ENCODE measurements at places on chromosomes 5 and 9.

DNA sequence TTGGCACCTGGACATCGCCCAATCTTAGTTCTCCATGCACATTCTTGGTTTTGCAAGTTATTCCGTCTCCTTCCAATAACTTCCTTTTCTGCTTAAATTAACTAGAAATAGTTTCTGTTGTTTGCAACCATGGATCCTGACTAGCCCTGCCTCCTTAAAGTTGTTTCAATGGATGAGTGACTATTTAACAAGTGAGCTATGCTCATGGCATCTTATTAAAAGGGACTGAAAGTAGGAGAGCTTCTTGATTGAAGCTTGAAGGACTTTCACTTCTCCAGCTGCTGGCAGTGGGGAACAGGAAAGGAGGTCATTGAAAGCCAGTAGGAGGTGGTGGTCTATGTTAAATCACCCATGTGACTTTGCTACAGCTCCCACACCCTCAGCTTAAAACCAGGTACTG, 466.8 kb downstream of the ARHGEF28 start:
- no peak for DNase-seq

DNA sequence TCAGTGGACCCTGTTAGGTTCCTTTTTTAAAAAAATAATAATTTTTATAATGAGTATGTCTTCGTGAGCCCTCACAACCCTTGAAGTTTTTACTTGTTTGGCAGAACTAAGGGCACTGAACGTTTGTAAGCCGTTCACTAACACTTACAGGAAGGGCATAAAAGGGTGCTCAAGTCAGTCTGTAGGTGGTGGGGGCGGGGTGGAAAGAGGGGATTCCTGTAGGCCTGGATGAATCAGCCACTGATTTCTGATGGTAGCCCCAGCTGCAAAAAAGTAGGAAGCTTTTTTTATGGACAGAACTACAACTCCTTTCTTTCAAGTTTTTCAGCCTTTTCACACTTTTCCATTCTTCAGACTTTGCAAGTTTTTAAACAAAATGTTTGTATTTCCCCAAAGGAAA, 35.8 kb downstream of the PIK3R1 start:
- DNase-seq, result no peak

- no peak for DNase-seq
Measured at GRCh38 chr9:96450613-96451528, 902 bp downstream of the HABP4 start.

DNA sequence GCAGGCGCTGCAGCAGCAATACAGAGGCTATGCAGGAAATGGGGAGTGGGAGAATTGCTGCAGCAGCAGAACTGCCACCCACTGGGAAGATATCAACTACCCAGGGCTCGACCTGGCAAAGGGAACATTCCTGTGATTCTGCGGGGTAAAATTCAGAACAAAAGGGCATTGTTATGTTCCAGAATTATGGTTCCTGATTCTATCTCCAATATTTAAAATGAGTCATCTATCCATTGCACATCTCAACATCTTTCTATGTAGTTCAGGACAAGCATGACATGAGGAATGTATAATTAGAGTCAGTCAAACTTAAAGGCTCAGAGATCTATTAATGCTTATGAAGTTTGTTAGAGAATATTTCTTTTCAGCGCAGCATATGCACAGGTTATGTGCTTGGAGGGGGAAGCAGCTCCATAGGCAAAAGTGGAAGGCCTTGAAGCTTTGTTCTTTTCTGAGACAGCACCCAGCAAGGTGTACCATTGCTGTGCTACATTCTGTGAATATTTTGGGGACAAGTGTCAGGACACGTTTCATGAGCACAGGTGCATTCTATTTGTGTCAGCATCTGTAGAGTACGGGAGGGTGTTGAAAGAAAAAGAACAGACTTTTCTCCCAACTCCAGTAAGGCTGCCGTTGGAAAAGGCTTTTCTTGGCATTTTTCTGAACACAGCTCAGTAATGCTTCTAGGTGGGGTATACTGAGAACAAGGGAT, 395.6 kb upstream of the MPDZ start:
- DNase-seq, result no peak

GRCh38 chr5:80569961-80570786, at the start of gene ANKRD34B:
Gene ANKRD34B (minus strand): TSS chr5:80570280. CDS start chr5:80560019, 10,261 bp downstream.
- peak; percentile 50 for DNase-seq

- DNase-seq, result no peak
Measured at GRCh38 chr5:80798166-80798565, 143.4 kb upstream of the DHFR start.

- DNase-seq, result no peak
Measured at GRCh38 chr5:179472174-179472573, 78.2 kb upstream of the RUFY1 start.

DNA sequence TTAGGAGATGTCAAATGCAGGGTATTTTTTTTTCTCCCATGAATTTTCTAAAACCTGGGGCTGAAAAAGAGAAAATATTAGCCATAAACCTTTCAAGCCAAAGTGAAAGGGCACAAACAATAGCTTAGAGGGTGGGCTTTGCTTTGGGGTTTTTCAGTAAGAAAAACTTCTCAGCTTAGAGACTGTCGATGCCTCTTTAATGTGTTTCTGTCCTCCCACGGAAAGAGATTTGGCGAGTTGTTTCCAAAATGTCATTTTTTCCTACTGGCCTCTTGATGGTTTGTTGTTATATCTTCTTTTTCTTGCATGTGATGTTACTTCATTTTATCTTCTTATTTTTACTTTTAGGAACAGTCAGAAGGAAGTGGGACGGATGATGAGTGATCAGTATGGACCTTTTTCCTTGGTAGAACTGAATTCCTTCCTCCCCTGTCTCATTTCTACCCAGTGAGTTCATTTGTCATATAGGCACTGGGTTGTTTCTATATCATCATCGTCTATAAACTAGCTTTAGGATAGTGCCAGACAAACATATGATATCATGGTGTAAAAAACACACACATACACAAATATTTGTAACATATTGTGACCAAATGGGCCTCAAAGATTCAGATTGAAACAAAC, 177.3 kb downstream of the SMARCA2 start:
- no peak for DNase-seq

DNA sequence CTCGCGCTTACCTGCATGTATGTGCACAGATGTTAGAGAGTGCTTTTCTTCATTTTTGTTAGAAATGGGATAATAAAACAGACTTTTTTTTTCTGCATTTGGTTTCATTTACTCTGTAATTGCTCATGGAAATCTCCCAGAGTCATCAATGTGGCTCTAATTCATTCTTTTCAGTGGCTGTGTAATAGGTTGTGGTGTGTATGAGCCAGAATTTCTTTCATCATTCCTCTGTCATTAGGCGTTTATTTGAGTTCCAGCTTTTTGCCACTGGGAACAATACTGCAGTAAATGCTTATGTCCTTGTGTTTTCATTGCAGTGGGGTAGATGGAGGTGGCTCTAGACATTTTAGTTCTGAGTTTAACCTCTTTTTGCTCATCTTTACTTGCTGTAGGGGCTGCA, 118.9 kb downstream of the NXNL2 start:
- DNase-seq, result no peak

GRCh38 chr5:113384782-113385285, 50.0 kb downstream of the TSSK1B start:
- DNase-seq, result no peak

DNA sequence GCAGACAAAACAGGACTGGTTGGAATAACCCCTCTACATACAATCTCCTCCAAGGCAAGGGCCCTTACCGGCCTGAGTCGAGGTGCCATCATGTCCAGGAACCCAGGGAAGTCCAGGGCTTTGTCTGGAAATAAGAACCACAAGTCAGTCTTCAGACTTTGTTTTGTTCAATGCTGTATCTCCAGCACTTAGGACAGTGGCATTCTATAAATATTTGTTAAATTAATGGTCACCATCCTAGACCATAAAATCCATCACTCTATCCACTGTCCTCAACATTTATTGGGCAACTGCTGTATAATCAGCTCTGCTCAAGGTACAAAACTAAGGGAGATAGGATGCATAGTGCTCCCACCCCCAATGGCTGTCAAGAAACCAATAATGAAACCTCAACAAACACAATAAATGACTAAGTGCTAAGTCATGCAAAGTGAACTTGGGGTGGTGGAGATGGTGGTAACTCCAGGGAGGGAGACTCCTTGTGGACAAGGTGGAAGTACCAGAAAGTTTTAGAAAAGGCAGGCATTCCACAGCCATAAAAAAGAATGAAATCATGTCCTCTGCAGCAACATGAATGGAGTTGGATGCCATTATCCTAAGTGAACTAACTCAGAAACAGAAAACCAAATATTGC, 5.0 kb downstream of the RELL2 start:
- peak; percentile 30 for DNase-seq

GRCh38 chr9:21615446-21615845, 133.3 kb upstream of the IFNE start:
- no peak for DNase-seq

DNA sequence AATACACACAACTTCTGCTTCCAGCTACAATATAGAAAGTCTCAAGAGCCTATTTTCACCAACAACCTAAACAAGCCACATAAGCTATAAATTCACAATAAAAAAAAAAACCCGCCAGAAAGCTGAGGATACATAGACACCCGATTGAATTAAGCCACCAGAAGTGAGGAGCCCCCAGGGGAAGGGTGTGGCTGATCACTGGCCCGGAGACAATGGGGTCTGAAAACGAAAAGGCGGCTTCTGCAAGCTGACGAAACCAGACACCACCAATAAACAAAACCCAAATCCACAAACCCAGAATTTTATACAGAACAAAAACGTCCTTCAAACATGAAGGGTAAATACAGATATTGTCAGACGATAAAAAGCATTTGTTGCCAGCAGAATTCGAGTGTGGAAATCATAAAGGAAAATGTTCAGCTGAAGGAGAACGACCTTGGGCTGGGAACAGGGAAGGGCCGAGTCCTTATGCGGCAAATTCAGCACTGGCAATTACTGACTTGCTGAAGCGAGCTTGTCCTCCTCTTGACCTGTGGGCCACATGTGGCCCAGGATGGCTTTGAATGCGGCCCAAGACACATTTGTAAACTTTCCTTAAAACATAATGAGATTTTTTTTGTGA, 39.6 kb upstream of the CEP72 start:
- no peak for DNase-seq

GRCh38 chr9:136394312-136395019, 5.5 kb downstream of the SNAPC4 start:
- no peak for DNase-seq

- DNase-seq, result peak; percentile 59
Measured at GRCh38 chr5:112186401-112186990, 232.6 kb downstream of the EPB41L4A start.

DNA sequence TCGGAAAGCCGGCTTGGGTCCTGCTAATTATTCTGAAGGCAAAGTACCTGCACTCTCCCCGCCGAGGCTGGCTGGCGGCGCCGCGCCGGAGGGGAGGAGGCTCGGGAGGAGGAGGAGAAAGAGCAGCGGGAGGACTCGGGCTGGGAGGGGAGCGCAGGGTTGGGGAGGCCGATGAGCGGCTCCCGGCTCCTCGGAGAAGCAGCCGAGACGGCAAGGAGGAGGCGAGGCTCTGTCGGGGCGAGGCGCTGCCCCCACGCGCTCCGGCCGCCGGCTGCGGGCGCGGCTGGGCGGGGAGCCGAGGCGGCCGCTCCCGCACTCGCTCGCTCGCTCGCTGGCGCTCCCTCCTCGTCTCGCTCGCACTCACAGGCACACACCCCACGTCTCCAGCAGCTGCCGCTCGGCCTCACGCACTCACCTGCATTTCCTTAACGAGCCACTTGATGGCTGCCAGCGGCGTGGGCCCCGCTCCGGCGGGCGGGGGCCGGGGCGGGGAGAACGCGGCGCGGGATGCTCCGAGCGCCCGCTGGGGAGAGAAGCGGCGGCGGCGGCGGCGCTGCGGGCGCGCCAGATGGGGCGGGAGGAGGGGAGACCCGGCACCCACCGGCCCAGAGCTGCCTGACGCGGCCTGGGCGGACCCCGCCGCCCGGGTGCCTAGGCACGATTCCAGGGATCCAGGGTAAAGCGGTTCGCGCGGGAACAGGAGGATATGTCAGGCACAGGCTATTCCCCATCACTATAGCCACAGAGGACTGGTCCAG, at the start of gene PTPRD:
PTPRD (minus strand) TSS at position 362 of the 758 bp plus-strand sequence.
- DNase-seq, result peak; percentile 86

DNA sequence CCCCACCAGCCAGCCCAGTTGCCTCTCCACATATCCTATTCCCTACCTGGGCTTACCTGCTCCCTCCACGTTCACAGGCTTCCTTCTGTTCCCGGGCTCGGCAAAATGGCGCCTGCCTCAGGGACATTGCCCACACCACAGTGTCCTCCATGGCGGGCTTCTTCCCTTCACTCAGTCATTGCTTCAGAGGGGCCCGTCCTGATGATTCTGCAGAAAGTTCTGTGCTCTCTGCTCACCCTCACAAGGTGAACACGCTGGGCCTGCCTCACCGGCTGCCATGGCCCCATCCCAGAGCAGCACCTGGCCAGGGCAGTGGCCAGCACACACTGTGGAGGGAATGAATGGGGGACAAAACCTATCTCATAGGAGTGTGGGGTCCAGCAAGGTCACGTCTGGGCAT, 313.0 kb downstream of the GADD45G start:
- no peak for DNase-seq

GRCh38 chr5:55234121-55234700, 803 bp upstream of the CCNO start:
- DNase-seq, result peak; percentile 42

DNA sequence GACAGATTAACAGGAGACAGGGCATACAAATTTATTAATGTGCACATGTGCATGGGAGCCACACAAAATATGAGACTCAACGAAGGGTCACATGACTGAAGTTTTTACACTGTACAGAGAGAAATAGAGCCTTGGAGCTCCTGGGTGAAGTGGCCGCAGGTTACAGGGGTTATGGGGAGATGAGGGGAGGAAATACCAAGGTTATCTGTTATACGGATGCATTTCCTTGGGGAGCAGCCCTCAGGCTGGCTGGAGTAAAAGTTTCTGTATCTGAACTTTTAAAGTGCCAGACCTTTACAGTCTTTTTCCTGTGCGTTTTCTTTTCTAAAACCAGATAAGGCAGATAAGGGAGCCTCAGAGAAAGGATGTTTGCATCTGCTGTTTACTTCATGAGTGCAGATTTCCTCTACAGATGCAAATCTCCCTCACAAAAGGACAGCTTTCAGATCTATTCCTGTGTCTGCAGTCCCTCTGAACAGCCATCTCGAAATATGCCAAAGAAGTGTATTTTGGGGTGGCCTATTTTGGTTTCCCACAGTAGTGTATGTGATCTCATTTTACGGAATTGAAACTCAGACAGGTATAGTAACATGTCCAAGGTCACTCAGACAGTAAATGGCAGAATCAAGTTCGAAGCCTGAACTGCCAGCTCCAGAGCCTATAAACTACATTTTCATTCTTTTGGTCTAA, 139.3 kb upstream of the FBXL17 start:
- DNase-seq, result peak; percentile 94

GRCh38 chr5:142935014-142935413, 164.8 kb downstream of the ARHGAP26 start:
- DNase-seq, result no peak

DNA sequence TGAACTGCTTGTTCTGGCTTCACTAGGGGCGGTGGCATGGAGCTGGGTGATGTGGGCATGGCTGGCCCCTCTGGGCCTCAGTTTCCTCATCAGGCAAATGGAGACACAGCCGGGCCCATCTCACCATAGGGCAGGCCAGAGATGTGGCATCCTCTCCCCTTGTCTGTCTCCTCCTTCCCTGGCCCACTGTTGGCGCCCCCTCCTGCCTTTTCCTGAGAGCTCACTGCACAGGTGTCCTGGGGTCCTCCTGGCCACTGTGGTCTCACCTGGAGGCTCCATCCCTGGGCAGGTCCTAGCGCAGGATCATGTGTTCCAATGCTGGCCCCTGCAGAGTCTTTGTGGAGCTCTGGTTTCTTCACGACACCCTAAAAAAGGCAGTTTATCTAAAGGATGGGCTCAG, 53.5 kb downstream of the NEK6 start:
- no peak for DNase-seq
